ENCODE measurements at places on chromosomes 12 and 14. TPM values are rescaled to one million over a fixed set of nuclear protein-coding genes. Genes with fewer than 3 reads are reported as not detected.

GRCh38 chr12:9073076-9073475 is 42.6 kb downstream of the A2M start:
- no peak for DNase-seq

GRCh38 chr14:68523326-68523610 is 269.6 kb downstream of the ZFP36L1 start:
- DNase-seq = no peak

GRCh38 chr14:102692334-102692733 is 84.9 kb upstream of the TRAF3 start:
- DNase-seq = no peak

DNA sequence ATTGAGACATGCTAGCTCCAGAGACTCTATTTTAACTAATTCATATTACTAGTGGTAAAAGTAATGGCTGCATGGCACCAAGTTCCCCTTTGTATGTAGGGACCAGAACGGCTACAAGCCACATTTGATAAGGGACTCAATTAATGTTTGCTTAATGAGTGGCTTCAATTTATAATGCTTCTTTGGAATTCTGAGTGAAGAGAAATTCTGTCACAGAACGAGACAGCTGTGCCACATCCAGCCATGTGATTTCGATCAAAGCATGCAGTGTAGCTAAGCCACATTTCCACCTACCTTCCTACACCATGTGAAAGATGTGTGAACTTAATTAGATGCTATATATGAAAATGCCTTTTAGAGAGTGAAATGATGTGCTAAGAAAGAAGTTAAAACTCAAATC is 217.4 kb downstream of the ACSS3 start:
- no peak for DNase-seq

TTC9 gene
- 0.20 TPM for total RNA-seq

NPAS3 gene
- total RNA-seq = 2.0 TPM

VRTN gene
- 0.09 TPM for total RNA-seq

DNA sequence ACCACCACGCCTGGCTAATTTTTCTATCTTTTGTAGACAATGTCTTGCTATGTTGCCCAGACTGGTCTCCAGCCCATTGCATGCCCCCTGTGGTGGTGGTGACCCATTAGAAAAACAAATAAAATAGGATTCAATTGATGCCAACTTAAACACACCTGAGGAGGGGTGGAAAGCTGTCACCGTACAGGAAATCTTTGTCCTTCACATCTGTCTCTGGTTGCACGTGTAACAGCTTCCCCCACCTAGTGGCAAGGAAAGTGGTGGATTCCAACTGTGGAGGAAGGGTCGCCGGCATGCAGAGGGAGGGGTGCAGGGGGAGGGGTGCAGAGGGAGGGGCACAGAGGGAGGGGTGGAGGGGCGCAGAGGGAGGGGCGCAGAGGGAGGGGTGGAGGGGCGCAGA is 26.1 kb upstream of the GPR68 start:
- no peak for DNase-seq

SYT1 gene
- total RNA-seq = 11.8 TPM

DNA sequence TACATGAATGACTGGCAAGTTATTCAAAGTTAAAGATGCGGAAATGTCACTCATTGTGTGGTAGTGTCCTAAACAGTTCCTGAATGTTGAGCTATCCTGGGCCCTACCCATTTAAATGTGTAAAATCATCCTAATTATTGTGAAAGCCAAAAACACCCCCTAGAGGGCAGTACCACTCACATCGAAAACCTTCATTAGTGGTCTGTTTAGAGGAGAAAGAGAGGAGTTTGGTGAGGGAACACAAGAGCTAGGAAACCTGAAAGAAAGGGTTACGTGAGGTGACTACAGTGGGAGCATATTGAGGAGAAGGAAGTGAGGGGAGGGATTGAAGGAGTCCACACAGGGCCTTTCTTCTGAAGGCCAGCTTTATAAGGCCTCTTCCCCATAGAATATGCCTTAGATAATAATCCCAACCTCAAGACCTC is 2.5 kb upstream of the TEP1 start:
- no peak for DNase-seq

SAMD15 gene
- 0.29 TPM for total RNA-seq

KCNH3 gene
- total RNA-seq = 0.19 TPM

DNA sequence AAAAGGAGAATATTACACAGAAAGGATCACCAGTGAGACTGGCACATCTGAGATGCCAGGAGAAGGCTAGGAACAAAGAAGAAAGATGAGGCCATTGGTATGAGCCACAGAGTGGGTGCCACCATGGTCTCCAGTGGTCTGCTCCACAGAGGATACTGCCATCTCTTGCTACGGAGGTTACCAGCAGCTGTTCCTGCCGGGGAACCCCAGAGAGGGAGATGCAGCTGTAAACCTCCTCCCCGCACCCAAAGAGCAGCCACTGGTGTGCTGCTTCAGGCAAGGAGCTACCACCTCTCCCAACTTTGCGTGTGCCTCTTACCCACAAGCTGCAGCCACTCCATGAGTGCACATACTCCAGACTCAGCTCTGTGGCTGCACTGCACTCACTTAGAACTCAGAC is 201.5 kb upstream of the RTL1 start:
- DNase-seq = no peak

- no peak for DNase-seq
Observed at GRCh38 chr12:72077111-72077820, 138.6 kb downstream of the TPH2 start.

DNA sequence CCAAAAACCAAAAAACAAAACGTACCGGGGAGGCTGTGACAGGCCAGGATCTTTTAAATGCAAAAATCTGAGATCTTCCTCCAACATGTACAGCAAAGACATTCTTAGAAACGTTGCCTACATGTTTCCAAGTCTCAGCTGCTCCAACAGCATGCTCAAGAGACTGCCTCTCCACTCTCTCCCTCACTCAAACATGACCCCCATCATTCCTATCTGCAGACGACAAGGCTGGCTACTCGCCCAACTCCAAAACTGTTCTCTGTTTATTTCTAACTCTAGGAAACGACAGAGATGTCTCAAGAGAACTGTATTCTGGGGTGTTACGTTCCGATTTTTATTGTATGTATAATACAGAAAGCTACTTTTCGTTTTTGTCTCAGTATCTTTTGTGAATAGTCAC is 57.5 kb upstream of the TMCC3 start:
- DNase-seq = no peak

DNA sequence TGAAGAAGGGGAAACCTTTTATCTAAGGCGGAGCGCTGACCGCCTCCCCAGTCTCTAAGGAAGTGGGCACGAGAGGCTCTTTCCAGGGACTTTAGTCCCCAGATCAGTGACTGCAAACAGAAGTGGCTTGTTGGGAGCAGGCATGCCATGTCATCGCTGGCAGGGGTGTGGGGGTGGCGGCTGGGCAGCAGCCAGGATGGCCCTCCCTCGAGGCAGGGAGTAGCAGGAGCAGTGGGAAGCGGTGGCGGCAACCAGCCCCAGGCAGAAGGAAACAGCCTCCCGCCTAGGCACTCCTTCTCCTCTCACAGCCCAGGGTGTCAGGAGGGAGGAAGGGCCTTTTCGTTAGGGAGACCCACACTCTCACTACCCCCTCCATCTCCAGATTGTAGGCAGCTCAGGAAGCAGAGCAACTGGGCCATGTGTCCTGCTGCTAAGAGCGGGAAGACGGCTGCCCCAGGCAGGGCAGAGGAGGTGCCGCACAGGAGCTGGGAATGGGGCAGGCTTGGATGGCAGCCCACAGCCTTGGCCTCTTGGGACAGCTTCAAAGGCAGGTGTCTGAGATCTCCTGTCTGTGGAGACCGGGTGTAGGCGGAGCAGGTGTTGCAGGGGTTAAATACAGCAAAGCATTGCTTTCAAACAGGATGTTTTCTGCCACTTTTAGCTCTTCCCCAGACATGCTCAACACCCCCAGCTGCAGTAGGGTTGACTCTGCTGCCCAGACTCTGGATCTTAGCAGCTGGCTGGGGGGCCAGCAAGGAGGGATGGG is 21.8 kb downstream of the VDR start:
- DNase-seq = peak; percentile 57

ASIC1 gene
- 0.35 TPM for total RNA-seq

ALKBH2 gene
- total RNA-seq = 5.8 TPM

DNA sequence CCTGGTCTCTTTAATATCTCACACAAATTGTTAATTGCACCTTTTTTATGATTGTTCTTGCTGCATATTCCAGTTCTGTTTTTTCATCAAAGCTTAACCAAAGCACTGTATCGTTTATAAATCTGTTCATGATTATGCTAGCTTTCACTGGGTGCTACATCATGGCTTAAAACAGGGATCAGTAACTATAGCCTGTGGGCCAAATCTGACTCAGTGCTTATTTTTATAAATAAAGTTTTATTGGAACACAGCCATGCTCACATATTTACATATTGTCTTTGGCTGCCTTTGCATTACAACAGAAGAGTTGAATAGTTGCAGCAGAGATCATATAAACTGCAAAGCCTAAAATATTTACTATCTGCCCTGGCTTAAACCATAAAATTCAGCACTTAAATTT is 183.4 kb upstream of the NRXN3 start:
- no peak for DNase-seq

LRP1-AS gene
- total RNA-seq = not detected

MYO1H gene
- total RNA-seq = not detected

DNA sequence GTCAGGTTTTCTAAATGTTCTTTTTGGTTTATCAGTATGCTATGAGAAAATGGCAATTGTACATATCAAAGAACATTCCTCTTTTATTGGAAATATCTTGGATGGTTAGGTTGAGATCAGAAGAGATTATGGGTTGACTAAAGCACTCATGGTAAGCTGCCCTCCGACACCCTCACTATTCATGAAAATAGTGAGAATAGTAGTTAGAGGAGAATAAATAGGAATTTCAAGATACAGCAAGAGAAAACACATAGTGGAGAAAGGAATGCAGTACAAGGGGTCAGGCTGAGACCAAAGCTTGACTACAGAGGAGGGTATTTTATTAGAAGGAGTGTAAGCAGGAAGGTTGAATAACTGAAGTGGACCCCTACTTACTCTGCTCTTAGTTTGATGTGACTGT is 112.5 kb downstream of the PTPRQ start:
- DNase-seq = no peak

PLXNC1 gene
- total RNA-seq = 13.2 TPM

GRCh38 chr12:48078901-48079300 is 27.0 kb downstream of the SENP1 start:
- DNase-seq = no peak

DNA sequence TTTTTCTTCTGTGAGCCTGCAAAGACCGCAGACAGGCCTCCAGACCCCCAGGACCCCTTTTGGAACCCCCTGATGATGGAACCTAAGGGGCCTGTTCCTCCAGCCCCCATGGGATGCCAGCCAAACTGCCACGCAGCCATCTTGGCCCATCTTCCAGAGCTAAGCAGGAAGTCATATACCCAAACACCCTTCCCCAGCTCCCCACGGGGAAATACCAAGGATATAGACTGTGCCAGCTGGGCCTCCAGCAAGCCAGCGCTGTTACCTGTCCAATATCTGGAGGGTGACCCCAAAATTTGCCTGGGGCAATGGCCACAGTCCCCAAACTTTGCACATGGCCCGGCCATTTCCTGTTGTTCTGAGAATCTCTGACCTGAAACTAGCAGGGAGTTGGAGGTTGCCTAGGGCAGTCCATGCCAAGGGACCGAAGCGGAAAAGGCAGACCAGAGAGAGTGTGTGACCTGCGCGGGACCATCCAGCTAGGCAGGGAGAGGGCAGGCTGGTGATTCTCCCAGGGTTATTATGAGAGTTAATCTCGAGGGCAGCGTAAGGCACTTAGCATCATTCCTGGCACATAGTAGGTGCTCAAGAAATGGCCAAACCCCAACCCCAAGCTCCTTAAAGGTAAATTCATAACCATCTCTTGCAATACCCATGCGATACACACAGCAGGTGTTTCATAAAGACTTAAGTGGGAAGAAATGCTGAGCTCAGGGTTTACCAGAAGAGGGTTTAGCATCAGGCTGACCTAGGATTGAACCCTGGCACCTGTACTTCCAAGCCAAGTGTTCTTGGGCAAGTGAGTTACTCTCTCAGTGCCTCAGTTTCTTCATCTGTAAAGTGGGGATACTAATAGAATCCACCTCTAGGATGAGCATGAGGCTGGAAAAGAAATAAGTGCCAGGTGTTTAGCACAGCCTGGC is 2.6 kb upstream of the RASAL1 start:
- no peak for DNase-seq

MANSC1 gene
- total RNA-seq = 46.5 TPM

DNA sequence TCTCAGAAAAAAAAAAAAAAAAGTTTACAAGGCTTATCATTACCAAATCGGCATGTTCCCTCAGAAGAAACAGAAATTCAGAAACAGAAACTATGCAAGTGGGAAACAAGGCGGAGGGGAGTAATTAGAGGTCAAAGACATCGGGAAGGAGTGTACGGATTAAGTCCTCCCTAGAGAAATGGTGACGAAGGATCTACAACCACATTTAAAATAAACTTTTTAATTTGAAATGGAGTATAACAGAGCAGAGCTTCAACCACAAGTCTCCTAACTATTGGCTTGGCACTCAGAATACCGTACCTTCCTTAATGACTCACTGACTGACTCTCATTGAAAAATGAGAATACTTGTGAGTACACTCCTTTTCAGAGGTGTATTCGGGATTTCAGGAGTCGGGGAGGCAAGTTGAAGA is 908 bp downstream of the ENTPD5 start:
- DNase-seq = no peak

USP44 gene
- total RNA-seq = 0.53 TPM

KRT75 gene
- total RNA-seq = not detected

DNA sequence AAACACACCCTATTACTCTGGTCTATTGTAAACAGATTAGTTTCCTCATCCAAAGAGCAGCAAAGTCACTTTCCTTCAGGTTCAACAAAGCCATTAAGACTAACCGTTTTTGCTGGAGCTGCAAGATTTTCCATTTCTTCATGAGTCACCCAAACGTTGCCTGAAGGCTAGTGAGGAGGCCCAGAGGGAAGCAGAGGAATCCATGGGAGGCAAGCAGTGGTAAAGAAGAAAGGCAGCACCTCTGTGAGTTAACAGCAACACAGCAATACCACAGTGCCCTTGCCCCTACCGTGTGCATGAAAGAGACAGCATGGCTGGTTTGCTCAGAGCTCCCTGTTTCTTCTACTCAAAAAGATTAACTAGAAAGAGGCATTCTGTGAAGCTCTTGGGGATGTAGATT is 206.3 kb downstream of the ACSS3 start:
- DNase-seq = no peak

NAV3 gene
- 0.90 TPM for total RNA-seq

FLVCR2 gene
- total RNA-seq = 35.3 TPM

Measured in mucosa of descending colon (tissue), 3 donors.